ENCODE measurements at places on chromosomes 7 and 10.

DNA sequence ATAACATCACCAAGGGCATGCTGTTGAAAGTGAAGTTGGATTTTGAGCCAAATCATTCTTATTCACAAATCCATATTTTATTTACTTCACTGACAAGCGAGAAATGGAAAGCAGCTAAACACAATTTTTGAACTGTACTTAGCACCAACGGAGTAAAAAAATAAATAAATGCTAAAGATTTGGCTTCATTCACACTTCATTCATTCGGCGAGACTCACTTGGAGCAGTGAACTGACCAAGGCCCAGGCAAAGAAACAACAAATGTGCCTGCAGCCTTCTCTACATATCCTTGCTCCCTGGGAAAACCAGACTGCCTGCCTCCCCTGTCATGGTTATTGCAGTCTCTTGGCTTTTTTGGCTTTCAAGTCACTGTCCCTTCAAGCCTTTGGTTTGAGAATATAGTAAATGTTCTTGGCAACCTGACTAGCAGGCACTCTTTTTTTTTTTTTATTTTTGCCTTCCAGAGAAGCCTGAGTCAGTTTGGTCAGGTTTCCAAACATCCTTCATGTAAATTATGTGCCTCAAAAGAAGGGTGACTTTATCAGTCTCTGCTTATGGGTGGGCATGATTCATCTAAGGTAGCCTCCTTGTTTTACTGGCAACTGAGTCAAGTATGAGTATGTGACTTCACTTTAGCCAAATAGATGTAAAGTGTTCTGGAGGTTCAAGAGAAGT lies 177.6 kb upstream of the MEOX2 start:
- DNase-seq = no peak

- no peak for DNase-seq
These were observed 59.2 kb downstream of the BMPR1A start for GRCh38 chr10:86815640-86816039.

- DNase-seq = no peak
These were observed 41.2 kb downstream of the PARD3 start for GRCh38 chr10:34773636-34774630.

GRCh38 chr7:132861940-132862554 lies 219.8 kb downstream of the CHCHD3 start:
- no peak for DNase-seq

DNA sequence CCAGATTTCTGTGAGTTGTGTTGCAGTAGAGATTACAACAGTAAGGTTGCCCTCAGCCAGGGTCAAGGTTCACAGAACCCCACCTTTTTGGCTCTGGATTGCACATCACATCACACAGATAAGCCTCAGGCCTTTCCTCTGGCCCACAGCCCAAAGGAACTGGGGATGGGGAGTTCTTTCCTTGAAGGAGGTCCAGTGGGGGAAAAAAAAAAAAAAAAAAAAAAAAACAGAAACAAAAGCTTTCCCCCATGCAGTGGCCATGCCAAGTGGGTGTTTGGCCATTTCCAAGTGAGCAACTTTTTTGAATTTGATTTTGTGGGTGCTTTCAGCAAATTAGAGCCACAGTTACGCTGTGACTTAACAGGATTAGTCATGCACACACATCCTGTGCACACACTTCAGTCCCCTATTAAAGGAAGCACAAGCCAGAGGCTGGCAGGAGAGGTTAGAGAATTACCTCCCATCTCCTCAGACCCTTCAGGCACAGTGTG lies 79.3 kb upstream of the NANOS1 start:
- DNase-seq = no peak

Measured in stimulated activated CD8-positive, alpha-beta memory T cell treated with anti-CD3 and anti-CD28 coated beads, Interleukin-15, amount 100 ng/mL, for 24 hours (primary cell).